Mesothelial cell of epicardium (in vitro differentiated cells): ENCODE measurements at places on chromosomes 7 and 10.

DNA sequence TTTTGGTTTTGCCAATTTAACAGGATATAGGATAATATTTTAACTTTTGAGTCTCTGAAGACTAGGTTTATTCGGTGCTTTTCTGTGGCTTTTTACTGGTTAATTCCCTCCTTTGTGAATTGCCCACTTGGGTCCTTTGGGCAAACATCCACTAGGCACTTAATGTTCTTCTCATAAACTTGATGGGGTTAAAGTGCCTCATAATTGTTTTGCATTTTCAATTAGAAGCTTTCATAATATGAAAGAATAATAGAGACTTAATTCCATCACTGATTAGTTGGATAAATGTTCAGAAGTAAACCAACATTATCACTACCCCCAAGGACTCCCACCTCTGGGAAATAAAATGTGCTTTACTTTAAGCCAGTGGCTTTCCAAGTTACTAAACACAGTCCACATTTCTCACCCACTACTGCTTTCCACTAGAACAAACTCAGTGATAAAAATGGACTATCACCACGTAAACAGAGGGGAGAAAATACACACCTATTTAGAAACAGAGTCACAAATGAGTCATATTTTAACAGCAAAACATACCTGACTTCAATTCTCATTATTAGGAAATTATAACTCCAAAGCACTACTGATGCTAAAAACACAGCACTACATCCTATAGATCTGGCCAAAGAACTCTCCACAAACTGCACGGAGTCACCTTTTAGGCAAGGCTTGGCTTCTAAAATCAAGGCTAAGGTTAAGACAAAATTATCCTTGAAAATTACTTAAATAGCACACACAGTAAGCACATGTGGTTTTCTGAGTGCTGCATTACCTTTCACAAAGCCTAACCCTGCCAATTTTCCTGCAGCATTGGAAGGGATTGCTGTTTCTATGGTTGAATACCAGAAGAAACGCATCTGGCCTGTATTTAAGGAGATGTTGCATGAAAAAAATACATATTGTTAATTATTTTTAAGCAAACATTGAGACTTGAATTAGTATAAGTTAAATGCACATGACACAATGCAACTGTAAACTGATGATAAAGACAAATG lies 41.2 kb downstream of the PARD3 start:
- DNase-seq: no peak

DNA sequence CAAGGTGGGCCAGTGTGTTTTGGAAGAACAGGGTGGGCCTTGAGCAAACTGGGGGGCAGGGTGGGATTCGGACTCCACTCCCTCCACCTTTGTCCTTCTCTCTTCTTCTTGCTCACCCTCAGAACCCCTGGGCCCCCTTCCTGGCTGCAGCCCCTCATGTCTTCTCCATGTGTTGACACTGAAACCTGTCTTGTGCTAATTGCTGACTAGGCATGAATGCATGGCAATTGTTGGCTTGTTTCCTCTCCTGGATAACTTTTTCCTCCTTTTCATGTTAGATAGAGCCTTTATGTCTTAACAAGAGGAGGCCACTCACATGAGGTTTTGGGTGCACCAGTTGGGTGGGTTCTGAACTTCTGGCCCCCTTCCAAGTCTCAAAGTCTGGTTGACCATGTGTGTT lies 181.6 kb upstream of the MKI67 start:
- peak; percentile 7 for DNase-seq

DNA sequence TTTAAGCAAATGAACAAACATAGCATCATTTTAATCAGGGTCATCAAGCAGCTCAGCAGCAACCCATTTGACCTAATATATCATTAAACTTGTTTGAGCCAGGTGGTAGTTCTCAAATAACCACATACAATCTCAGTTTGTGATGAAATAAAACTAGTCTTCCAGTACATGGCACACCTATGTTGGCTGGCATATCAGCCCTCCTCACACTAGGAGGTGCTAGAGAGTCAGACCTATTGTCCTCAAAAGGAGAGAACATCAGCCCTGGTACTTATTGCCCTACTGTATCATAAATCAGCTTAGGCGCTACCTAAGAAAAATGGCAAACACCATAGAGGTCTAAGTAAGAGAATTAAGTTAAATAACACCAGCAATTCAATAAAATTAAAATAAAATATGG lies 81.7 kb downstream of the CABCOCO1 start:
- DNase-seq: no peak

GRCh38 chr10:47058961-47059391 lies 147.7 kb downstream of the PTPN20 start:
- DNase-seq: no peak

- no peak for DNase-seq
Measured at GRCh38 chr10:98167191-98167590, 32.7 kb downstream of the R3HCC1L start.

DNA sequence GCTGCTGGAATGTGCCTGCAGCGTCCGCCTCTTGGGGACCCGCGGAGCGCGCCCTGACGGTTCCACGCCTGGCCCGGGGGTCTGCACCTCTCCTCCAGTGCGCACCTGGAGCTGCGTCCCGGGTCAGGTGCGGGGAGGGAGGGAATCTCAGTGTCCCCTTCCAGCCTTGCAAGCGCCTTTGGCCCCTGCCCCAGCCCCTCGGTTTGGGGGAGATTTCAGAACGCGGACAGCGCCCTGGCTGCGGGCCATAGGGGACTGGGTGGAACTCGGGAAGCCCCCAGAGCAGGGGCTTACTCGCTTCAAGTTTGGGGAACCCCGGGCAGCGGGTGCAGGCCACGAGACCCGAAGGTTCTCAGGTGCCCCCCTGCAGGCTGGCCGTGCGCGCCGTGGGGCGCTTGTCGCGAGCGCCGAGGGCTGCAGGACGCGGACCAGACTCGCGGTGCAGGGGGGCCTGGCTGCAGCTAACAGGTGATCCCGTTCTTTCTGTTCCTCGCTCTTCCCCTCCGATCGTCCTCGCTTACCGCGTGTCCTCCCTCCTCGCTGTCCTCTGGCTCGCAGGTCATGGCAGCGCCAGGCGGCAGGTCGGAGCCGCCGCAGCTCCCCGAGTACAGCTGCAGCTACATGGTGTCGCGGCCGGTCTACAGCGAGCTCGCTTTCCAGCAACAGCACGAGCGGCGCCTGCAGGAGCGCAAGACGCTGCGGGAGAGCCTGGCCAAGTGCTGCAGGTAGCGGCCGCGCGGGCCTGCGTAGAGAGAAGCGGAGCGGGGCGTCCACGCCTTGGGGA lies 645 bp downstream of the SLC26A4 start:
- peak; percentile 62 for DNase-seq

GRCh38 chr10:21488246-21488956 lies 37.1 kb downstream of the SKIDA1 start:
- no peak for DNase-seq

GRCh38 chr7:115224922-115225321 lies 303.0 kb downstream of the MDFIC start:
- DNase-seq: no peak

- peak; percentile 74 for DNase-seq
Measured at GRCh38 chr10:17742918-17743317, 9.1 kb upstream of the TMEM236 start.

DNA sequence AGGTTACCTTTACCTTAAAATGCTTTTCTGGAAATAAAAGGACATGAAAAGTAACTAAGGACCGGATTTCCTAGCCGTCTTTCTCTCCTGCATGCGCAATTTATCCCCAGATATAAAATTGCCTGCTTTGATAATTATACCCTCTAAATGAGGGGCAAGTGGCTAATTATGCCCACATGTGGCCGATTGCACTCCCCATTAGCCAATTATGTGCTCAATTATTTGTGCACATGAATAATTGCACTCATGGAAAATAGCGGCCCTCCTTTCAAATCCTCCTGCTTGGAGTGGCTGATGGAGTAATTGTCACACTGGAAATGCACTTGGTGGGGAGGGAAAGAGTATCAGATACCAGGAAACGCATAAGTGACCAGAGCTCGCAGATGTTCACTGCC lies 66.4 kb upstream of the ATRNL1 start:
- DNase-seq: no peak

DNA sequence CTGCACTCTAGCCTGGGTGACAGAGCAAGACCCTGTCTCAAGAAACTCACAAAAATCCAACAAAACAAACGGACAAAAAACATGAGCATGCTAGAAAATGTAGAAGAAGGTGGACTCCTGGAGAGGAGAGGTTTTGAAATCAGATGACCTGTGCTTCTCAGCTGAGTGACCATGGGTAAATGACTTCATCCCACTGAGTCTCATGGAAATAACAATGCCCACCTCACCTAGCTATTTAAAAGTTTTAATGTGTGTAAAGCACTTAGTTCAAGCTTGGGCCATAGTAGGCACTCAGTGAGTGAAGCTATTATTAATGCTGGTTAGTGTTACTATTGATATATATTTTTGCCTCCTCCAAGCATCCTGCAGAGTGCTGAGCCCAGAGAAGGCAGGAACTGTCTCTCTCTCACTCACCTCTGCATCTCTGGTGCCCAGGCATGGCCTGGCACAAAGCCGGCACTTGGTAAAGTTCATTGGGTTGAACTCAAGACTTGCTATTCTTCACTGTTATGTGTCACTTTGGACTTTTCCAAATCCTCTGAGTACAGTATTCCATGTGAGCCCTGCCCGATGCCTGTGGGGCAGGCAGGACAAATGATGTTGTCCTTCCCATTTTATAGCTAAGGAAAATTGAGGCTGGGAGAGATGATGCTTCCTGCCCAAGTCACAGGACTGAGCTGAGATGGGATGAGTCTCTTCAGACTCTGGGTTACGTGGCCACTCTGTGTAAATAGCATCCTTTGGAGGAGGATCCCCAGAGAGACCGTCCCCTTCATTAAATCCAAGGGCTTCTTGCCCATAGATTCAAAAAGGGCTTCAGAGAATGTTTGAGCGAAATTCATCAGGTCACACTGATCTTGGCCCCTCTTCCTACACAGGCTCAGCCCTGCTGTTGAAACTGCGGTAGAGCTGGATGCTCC lies 81.4 kb upstream of the EMX2 start:
- DNase-seq: no peak

DNA sequence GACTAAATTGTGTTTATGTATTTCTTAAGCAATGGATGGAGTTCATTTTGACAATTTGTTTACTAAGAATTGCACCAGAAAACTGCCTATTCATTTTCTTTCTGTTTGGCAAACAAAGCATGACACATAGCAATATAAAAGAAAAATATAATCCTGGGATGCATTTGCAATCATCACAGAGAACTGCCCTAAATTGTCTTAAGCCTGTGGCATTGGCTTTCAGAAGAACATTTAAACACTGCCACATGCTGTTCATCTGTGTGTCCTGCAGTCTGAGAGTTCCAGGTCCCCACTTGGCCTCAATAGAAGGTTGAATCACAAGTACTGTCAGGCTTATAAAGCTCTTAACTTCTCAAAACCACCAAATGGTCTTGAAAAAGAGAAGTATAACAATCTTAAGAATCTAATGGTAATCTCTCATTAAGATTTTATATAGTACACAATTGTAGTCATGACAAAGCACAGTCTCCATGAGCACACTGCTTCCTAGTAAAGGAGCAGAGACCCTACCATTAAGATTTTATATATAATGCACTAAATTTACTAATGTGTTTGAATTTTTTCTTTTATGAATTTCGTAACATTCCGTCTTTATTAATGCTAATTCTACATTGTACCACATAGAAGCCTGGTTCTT lies 29.9 kb downstream of the RNLS start:
- DNase-seq: peak; percentile 40

DNA sequence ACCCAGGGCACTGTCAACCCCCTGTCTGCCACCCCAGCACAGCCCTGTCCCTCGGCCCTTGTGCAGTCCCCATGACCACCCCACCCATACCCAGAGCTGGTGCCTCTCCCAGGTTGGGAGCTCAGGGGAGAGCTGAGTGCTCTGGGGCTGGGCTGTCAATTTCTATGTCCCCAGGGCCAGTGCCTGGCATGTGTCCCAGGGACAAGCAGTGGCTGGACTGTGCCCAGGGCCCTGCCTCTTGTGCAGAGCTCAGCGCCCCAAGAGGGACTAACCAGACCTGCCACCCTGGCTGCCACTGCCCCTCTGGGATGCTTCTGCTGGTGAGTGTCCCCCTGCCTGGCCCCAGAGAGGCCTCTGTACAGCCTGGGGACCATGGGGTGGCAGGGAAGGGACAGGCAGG lies 29.0 kb upstream of the ZNF862 start:
- no peak for DNase-seq

DNA sequence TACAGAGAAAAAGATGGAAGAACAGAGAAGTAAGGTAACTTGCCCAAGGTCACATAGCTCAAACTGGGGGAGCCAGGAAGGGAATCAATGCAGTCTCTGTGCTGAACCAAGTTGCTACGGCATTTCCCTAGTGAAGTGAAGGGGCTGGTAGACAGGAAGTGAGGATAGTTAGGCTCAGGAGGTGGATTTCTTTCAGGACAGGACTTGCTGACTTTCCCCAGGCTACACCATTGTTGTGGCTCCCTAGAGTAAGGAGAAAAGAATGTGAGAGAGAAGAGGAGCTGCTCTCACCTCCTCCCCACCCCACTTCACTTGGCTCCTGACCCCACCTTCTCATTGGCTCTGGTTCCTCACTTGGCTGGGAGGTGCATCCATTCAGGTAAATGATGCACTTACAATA lies 316.9 kb downstream of the INHBA start:
- DNase-seq: no peak

DNA sequence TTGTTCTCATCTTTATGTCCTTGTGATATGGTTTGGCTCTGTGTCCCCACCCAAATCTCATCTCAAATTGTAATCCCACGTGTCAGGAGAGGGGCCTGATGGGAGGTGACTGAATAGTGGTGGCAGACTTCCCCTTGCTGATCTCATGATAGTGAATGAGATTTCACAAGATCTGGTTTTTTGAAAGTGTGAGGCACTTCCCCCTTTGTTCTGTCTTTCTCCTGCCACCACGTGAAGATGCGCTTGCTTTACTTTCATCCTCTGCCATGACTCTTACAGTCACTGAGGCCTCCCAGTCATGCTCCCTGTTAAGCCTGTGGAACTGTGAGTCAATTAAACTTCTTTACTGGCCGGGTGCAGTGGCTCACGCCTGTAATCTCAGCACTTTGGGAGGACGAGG lies 161.0 kb downstream of the HERPUD2 start:
- DNase-seq: no peak

DNA sequence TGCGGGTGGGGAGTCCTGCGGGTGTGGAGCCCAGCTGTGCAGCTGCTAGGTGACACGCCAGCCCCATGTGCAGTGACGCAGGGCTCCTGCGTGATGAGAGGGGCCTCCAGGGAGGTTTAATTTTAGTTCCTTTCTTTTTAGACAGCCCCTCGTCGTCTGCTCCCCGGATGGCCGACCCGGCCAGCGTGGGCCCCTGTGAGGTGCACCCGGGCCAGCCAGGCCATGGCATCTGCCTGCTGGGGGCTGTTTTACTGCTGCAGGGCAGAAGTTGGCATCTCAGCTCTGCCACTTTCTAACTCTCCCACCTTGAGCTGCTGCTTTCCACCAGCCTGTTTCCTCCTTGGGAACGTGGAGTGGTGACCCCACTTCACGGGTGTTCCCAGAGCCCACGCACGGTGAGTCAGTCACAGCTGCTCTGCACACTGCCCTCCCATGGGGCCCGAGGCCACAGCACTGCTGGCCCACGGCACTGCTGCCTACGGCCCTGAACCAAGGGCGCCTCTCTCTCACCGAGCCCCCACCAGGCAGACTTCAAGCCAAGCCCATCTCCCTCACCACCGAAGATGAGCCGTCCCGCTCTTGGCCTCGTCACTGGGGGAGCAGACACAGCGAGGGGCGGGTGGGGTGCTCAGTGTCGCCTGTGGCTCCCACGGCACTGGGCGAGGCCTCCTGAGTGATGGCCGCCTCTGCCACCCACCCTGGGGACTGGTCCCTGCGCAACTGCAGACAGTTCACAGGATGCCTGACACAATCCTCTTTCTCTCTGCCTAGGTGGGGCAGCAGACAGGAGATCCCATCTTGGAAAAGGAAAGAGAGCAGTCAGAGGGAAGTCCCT lies 21.3 kb downstream of the CYP2W1 start:
- DNase-seq: no peak
